ENCODE measurements at places on chromosomes 4 and X.
A peak's percentile ranks its signal among the peaks of the same experiment; 100 is the strongest.

GRCh38 chr4:112321776-112322684 is 24.9 kb downstream of the ALPK1 start:
- DNase-seq = peak; percentile 79

- no peak for DNase-seq
Measured at GRCh38 chr4:136810626-136811025, 721.7 kb downstream of the PCDH18 start.

- DNase-seq = no peak
Measured at GRCh38 chr4:177638871-177639270, 196.6 kb upstream of the AGA start.

- no peak for DNase-seq
Measured at GRCh38 chrX:149829751-149830191, 48.0 kb downstream of the MAGEA9 start.

Data from sciatic nerve (tissue), 2 donors.